Effector CD4-positive, alpha-beta T cell (primary cell): ENCODE measurements at places on chromosomes 7 and 10.

- peak; percentile 64 for DNase-seq
Measured at GRCh38 chr10:101297901-101298486, 56.0 kb upstream of the BTRC start.

DNA sequence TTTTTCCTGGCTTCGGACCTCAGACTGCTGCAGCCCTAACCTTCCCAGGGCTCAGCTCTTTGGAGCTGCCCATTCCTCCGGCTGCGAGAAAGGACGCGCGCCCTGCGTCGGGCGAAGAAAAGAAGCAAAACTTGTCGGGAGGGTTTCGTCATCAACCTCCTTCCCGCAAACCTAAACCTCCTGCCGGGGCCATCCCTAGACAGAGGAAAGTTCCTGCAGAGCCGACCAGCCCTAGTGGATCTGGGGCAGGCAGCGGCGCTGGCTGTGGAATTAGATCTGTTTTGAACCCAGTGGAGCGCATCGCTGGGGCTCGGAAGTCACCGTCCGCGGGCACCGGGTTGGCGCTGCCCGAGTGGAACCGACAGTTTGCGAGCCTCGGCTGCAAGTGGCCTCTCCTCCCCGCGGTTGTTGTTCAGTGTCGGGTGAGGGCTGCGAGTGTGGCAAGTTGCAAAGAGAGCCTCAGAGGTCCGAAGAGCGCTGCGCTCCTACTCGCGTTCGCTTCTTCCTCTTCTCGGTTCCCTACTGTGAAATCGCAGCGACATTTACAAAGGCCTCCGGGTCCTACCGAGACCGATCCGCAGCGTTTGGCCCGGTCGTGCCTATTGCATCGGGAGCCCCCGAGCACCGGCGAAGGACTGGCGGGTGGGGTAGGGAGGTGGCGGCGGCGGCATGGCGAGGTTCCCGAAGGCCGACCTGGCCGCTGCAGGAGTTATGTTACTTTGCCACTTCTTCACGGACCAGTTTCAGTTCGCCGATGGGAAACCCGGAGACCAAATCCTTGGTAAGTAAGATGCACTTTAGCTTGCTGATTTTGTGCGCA is at the start of gene PLXDC2:
Gene PLXDC2 (plus strand): TSS at position 22 of the 820 bp plus-strand sequence.
- DNase-seq, result no peak

DNA sequence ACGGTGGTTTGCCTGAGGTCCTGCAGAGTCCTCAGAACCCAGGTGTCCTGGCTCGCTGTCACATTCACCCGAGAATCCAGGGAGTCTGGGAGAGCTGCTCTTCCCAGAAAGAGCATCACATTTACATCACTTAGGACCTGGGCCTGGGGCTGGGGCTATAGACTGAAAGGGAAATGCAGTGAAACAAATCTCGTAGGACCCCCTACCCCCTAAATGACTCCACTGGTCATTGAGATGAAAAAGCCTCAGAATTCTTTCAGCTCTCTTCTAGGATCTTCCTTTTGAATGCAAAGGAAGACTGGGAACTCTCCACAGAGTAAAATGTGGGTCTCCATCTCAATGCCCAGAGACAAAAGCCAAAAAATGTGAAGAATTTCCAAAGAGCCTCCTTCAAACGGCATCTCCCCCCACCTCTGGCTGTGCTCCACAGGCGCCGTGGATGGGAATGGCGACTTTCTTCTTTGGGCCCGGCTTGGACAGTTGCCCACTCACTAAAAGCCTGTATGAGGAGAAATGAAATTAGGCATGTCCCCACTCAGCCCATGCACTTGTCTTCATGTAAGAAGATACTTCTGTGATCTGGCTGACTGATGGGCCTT is 49.0 kb upstream of the PODXL start:
- no peak for DNase-seq

GRCh38 chr7:159211540-159212182 is 67.0 kb upstream of the VIPR2 start:
- DNase-seq, result no peak

DNA sequence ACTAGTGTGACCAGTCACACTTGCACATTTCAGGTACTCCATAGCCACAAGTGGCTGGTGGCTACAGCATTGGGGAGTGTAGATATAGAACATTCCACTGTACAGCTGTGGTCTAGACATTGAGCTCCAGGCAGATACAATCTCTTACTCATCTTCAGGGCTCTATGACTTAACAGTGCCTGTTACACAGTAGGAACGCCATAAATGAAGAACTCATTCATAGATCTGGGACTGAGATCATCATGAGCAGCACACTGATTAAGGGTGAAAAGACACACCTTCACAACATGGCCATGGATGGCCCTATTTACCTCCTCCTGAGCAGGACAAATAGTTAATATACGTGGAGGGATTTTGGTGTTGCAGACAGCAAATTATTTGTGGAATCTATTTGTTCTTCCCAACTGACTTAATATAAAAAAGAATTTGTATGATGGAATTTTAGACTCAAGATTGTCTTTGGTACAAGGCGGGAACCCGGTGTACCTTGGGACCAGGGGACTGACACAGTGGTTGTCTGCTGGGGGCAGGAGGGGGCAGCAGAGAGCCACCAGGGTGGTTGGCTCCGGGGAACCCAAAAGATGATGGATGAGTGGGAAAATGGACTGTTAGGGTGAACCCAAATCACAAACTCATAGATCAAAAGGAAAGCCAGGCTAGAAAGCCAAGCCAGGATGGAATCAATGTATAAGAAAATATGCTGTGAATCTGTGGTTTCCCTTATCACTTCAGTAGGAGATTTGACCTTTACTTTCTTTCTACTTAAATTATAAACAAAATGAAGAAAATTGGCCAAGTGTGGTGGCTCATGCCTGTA is 24.3 kb upstream of the CPA2 start:
- peak; percentile 29 for DNase-seq

- DNase-seq, result no peak
Measured at GRCh38 chr7:82188636-82189035, 254.9 kb downstream of the CACNA2D1 start.

DNA sequence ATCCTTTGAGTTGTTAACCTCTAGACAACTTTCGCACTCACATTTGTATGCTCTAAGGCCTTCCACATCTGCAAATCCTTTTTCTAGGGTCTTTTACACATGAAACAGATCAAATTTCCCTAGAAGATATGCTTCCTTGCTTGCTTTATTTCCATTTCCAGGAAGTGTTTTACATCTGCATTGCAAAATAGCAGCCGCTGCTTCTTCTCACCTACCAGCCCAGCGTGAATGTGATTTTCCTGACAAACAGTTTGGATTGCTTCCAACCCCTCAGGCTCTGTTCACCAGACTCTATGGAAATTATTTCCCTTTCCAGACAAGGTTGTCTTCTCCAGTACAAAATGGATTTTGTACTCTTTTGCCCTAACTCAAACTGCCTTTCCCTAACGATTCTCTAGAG is 50.9 kb upstream of the PAPSS2 start:
- no peak for DNase-seq

DNA sequence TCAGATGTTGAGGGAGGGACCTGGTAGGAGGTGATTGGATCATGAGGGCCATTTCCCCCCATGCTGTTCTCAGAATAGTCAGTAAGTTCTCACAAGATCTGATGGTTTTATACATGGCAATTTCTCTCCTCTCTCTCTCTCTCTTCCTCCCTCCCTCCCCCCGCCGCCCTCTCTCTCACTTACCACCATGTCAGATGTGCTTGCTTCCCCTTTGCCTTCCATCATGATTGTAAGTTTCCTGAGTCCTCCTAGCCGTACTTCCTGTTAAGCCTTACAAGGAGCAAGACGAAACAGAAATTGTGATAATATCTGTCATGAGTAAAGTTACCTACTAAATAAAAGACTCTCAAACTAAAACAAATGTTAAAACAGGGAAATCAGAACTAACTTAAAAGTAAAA is 19.9 kb upstream of the GPR141 start:
- no peak for DNase-seq

DNA sequence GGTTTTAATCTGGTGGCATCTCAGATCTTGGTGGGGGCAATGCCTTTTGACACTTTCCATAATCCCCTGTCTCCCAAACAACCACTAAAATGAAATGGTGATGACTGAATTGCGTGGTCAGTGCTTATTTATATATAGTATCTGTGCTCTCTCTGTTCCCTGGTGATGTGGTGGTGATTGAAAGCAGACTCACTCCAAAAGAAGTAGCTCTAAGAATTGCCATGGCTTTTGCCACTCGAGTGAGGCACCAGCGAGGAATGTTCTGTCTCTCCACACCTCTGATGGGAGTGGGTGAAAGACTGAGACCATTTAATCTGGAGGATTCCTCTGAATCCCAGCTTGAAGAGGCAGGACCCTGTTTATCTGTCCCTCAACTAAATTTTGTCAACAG is 2.8 kb downstream of the DUSP5 start:
- DNase-seq, result no peak

- DNase-seq, result no peak
Measured at GRCh38 chr10:108582888-108583287, 1340.4 kb downstream of the XPNPEP1 start.

- peak; percentile 3 for DNase-seq
Measured at GRCh38 chr10:97499561-97500296, 1.0 kb downstream of the UBTD1 start.

DNA sequence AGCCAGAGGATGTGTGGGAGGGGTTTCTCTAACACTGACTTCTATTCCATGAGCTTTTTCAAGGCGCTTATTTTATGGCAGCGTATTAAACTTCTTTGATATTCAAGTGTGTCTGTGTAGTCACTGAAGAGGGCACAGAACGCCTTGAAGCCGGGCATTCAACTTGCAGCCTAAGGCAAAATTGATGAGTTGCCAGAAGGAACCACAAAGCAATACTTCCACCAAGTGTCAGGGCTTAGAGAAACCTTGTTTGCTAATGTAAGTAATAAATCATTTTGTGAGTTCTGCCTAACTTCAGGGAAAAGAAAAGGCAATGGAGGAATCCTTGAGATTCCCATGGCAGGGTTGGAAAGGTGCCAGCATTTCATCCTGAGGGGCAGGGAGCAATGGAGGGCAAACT is 163.8 kb downstream of the LCOR start:
- DNase-seq, result no peak

DNA sequence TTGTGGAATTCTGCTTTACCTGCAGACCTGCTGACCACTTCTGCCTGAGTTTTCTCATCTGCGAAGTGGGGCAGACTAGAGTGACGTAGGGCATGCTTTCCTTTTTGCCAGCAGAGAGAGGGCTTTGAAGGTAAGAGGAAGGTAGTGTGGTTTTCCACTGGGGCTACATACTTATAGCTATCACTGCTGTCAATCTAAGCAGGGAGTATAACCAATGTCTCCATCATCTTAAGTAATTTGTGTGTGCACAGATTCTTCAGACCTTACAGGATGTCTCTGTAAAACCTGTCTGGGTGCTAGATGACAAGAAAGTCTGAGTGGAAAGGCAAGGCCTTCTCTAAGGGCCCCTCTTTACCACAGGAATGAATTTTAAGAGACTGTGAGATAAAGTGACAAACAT is 106.8 kb downstream of the RBM20 start:
- peak; percentile 26 for DNase-seq

DNA sequence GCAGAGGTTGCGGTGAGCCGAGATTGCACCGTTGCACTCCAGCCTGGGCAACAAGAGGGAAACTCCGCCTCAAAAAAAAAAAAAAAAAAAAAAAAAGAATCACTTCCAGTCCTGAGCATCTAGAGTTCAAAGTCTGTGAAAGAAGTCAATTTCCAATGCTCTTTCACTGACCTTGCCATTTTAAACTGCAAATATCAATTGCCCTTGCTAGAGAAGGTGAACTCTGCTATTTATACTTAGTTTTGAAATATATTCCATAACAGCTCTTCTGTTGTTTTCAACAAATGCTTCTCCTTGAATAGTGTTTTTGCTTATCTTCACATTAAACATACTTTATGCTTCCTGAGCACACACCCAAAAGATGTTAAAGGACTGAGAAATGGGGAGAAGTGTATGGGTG is 331.3 kb downstream of the PHTF2 start:
- DNase-seq, result no peak

DNA sequence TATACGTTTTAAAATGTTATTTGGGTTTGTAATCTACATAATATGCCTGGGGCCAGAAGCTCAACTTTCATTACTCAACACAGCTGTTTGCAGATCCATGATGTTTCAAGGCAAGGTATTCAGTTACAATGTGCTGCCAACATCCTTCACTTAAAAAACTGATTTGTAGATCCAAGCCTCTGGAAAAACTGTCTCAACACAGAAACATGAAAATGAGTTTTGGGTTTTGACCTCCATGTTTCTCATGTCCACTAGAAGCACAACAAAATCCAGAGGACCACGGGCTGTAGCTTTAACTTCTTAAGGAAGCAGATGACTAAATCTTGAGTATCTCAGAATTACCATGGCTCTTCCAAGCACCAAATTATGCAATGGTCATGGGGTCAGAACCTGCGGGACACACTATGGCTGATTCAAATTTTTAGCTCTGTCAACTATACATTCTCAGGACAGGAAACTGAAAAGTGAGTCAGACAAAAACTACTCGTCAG is 247.1 kb upstream of the GRB10 start:
- no peak for DNase-seq

DNA sequence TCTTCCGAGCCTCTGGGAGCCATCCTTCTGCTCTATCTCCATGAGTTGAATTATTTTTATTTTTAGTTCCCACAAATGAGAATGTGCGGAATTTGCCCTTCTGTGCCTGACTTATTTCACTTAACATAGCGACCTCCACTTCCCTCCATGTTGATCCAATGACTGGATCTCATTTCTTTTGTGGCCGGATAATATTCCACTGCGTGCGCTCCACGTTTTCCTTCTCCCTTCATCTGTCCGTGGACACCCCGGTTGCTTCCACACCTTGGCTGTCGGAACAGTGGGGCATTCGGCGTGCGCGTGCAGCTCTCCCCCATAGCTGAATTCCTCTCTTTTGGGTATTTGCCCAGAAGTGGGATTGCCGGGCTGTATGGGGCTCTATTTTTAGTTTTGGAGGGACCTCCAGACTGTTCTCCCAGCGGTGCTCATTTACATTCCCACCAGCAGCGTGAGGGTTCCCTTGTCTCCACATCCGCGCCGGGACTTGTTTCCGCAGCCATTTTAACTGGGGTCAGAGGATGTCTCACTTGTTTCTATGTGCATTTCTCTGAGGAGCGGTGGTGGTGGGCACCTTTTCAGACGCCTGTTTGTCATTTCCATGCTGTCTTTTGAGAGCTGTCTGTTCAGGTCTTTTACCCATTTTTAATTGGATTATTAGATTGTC is 51.0 kb upstream of the SUN1 start:
- no peak for DNase-seq

DNA sequence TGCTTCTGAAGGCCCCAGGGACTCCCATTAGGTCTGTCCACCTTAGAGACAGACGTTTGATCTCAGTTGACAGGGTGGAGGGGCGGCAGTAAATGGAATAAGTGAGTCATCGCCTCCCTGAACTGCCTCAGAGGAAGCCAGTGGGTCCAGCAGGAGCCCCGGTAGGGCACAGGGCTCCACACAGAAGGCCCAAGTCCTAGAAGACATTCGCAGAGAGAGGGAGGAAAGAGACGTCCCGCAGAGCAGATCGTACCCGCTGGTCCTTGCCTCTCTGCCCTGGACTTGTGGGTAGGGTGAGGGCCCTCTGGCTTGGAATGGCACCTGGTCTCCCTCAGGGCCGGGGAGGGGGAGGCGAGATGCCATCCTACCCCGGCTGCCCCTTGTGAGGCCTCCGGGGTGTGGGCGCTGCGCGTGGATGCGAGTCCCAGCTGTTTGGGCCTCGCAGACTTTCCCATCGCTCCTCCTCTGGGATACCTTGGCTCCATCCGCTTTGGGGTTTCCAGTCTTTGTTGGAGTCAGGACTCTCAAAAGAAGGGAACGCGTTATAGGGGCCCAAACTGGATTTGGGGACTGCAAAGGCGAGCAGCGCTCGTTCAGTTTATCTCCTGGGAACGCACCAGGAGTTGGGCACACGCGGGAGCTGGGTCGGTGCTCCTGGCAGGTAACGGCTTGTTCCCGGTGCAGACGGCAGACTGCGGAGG is 5.1 kb downstream of the TLX1 start:
- no peak for DNase-seq

- no peak for DNase-seq
Measured at GRCh38 chr7:101124376-101125056, 2.4 kb upstream of the SERPINE1 start.
